ENCODE measurements at places on chromosomes 3 and 15. TPM values are rescaled to one million over a fixed set of nuclear protein-coding genes. Genes with fewer than 3 reads are reported as not detected.

Gene PSTPIP1
- total RNA-seq: not detected

Gene TIMP4
- 1.8 TPM for total RNA-seq

Gene ZNF385D
- total RNA-seq: not detected

Gene MASP1
- 25.5 TPM for total RNA-seq

Gene MST1
- 4.8 TPM for total RNA-seq

Gene PCLAF
- total RNA-seq: 3.6 TPM

Gene ESYT3
- total RNA-seq: 1.6 TPM

Gene CLEC3B
- total RNA-seq: not detected

Gene COL6A5
- under 0.01 TPM for total RNA-seq

Data from smooth muscle cell of the umbilical artery (primary cell).